Cardiac septum (tissue), 1 donor: ENCODE measurements at places on chromosomes 12 and 14.
A peak's percentile ranks its signal among the peaks of the same experiment; 100 is the strongest.

GRCh38 chr14:35296545-35296944 lies 4.4 kb downstream of the PSMA6 start:
- no peak for DNase-seq

DNA sequence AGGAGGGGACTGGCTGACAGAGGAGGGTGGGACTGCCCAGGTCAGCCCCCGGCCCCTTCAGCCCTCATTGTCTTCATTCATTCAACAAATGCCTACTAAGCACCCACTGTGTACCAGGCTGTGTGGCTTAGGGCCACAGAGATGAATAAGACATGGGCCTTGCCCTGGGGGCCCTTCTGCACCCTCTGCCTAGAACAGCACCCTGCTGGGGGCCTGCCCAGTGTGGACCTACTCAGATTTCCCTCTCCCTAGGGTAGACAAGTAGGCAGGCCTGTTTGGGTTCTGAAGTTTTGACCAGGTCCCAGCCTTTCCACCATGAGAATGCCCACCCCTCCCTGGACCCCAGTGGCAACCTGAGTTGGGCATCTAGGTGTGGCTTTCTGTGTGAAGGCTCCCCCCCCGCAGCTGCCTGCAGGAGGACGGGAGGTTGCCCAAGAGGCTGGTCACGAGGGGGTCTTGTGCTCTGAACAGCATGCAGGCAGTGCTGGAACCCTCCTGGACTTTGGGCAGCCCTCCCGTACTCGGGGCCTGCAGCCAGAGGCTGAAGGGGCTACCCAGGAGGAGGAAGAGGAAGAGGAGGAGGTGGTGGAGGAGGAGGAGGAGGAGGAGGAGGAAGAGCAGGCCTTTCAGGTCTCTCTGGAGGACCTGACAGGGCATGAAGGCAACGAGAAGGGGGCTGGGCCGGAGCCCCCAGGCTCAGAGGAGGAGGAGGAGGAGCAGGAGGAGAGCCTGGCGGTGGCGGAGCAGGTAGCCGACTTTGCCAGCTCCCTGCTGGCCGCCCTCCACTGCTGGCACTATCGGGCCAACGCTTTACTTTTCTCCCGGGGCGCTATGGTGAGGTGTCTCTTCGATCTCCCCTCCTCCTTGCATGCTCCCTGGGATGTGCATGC lies 33.4 kb downstream of the PLEKHG3 start:
- DNase-seq: no peak

GRCh38 chr12:18461758-18462157 lies 200.4 kb downstream of the PIK3C2G start:
- DNase-seq: no peak

GRCh38 chr14:64706593-64707193 lies 2.5 kb downstream of the PLEKHG3 start:
- peak; percentile 72 for DNase-seq

- no peak for DNase-seq
Measured at GRCh38 chr14:66752109-66752508, 244.2 kb downstream of the GPHN start.

GRCh38 chr14:69693145-69693544 lies 73.8 kb upstream of the SRSF5 start:
- DNase-seq: no peak

DNA sequence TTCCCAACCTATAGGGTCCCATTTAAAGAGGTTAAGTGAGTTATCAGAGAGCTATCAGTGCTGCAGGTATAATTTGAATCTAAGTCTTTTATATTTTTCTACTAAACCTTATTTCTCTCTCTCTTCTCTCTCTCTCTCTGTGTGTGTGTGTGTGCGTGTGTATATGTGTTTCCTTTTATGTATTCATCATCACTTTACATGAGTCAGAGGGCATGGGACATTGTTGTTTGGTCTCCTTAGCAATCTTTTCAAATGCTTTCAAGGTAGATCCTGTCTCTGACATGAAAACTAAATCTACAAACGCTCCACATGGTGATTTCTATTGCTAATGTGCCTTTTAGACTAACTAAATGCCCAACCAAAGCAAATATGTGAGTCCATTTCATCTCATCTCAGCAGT lies 459.7 kb downstream of the BTG1 start:
- no peak for DNase-seq
